ENCODE measurements at places on chromosomes 1 and 21. TPM values are rescaled to one million over a fixed set of nuclear protein-coding genes. Genes with fewer than 3 reads are reported as not detected.

DNA sequence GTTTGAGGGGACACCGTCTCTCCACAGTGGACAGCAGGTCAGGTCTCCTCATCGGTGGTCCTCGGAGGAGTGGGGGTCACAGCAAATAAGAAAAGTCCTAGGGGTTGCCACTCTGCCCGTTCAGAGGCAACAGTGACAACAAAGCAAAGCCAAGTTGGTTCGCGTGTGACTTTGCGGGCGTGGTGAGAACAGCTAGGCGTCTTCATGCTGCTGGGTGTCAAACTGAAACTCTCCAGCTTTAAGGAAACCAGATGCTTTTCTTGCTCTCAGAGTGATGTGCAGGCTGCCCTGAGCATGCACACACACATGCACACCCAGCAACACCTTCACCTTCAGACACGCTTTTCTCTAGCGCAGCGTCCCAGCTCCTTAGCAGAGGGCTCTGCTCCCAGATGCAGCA, 70.1 kb upstream of the ARHGEF16 start:
- DNase-seq: no peak

- DNase-seq: no peak
These were observed 188.2 kb downstream of the PLPP3 start for GRCh38 chr1:56390934-56391731.

DNA sequence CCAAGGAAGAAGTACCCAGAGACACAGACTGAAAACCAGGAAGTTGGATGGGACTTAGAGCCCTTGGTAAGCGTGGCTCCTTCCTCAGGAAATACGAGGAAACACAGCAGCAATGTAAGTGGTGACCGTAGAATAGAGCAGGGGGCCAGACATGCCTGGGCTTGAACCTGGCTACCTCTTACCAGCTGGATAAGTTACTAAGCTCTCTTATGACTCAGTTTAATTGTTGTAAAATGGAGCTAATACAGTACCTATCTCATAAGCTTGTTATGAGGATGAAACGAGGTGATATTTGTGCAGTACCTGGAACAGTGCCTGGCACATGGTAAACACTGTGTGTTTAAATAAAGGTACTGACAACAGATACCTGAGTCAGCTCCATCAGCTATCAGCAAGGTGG, 19.2 kb downstream of the EBNA1BP2 start:
- no peak for DNase-seq

DNA sequence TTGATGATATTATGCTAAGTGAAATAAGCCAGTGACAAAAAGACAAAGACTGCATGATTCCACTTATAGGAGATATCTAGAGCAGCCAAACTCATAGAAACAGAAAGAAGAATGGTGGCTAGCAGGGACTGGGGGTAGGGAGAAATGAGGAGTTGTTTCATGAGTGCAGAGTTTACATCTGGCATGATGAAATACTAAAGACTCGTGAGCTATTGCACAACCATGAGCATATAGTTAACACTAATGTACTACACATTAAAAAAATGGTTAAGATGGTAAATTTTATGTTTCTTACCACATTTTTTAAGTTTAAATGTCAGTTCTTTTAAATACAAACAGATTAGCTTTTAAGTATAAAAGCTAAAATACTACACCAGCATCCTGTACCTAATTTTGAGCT, 57.8 kb downstream of the ESRRG start:
- DNase-seq: no peak

DNA sequence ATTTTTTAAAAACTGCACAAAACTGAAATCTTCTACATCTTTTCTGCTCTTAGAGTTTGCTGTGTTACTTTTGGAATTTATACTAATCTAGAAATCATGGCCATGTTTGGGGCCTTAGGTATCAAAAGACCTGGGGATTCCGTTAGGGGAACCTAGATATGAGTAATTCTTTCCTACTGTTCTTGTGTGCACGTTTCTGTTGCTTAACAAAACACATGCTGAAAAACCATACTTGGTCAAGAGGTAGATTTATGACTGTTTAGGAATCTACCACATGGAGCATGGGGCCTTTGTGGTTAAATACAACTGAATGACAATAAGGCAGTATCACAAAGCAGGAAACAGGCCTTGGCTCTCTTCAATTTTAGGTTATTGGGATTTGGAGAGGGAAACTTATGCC, 291.9 kb upstream of the USP25 start:
- DNase-seq: no peak

- no peak for DNase-seq
These were observed 31.7 kb downstream of the A3GALT2 start for GRCh38 chr1:33288976-33289857.

- DNase-seq: no peak
These were observed 139.6 kb downstream of the FOXD2 start for GRCh38 chr1:47577303-47578025.

GRCh38 chr1:232964601-232965000, 14.2 kb downstream of the NTPCR start:
- DNase-seq: no peak

DNA sequence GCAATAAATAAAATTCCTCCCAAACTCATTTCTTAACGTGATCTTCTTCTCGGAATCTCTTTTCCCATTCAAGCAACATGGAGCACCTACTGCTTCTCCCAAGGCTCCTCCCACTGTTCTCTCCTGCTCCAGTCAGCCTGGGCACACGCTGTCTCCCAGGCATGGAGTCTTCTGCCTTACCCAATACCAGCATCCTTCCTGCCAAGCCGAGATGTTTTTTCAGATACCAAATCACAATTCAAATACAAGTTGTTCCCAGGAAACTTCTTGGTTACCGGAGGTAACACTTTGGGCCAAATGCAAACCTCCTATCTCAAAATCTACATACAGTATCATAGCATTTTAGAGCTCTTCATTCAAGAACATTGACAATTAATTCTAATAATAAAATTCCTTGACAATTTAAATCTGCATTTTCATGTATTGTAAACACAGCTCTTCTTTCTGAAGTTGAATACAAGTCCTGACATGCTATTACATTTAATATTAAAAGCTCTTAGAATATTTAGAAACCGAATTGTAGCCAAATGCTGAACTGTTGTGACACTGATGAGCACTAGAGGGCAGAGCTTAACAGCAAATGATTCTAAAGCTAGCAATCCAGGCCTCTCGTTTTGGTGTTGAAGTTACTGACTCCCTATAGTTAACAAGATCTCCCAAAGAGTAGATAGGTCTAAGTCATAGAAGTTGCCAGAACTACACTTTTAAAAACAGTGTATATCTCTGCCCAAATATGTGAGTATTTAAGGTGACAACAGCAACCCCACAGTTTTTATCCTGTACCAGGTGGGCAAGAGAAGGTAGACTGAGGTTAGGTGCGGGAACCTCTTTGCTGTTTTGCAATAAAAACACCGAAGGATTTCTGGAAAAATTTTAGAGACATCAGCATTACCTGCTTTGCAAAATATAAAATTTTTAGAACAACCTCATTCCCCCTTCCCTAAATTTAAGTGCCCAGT, 52.3 kb downstream of the BCAR3 start:
- peak; percentile 88 for DNase-seq

DNA sequence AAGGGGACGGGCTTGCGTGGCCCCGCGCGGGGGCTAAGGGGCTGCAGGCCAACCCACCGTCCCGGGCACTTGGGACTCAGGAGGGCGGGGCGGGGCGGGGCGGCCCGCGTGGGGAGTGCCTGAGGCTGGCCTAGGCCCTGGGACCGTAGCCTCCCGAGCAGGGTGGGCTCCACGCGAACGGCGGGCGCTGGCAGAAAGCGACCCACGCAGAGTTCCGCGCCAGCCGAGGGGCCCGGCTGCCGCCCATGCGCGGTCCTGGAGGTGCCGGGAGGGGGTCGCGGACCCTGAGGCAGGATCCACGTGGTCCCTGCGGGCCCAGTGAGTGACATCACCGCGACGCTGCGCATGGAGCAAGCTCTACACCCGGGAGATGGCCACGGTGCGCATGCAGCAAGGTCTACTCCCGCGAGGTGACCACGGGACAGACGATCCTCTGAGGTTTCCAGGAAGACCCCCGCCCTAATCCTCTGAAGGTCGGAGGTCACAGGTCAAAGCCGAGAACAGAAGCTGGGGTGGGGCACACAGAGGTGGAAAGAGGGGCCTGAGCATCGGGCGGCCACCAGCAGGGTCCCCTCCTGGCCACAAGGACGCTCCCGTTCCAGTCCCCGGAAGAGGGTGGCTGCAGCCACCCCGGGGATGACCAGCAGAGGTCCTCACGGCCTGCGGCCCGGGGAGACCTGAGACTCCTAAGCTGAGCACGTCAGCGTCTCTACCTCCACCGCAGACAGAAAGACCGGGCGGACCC, 13.5 kb upstream of the SLC19A1 start:
- DNase-seq: peak; percentile 93

- no peak for DNase-seq
These were observed 988 bp downstream of the SLC35A3 start for GRCh38 chr1:99970713-99971255.

DNA sequence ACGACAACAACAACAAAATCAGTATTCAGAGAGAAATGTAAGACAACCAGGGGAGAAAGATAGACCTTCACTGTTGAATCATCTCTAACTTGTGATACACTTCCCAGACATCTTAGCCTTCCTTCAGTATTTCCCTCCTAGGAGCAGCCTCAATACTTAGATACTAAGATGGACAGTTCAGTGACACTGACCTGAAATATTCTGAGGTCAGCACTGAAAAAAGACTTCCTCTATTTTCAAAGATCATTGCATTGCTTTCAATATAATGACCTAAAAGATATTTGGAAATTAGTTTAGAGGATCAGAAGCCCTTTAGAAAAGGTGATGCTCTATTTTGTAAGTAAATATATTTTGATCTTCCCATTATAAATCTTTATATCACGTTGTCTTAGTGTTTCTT, 101.0 kb downstream of the MRPL39 start:
- DNase-seq: no peak

RIT1 gene
- polyA plus RNA-seq: 15.8 TPM

PRAMEF26 gene
- polyA plus RNA-seq: not detected

DEPDC1 gene
- 0.33 TPM for polyA plus RNA-seq

S1PR1 gene
- 35.2 TPM for polyA plus RNA-seq

NBPF4 gene
- polyA plus RNA-seq: not detected

VHLL gene
- not detected for polyA plus RNA-seq

CFHR4 gene
- not detected for polyA plus RNA-seq

CAMTA1 gene
- polyA plus RNA-seq: 52.3 TPM

LORICRIN gene
- polyA plus RNA-seq: not detected
